Cerebellar nuclear complex (tissue), 1 donor: ENCODE measurements at places on chromosomes 1 and 21.

- no peak for DNase-seq
Measured at GRCh38 chr1:23664837-23665795, 26.5 kb upstream of the RPL11 start.

GRCh38 chr21:36747815-36748383, 49.0 kb downstream of the SIM2 start:
- DNase-seq, result no peak

- no peak for DNase-seq
Measured at GRCh38 chr1:218930000-218930399, 243.7 kb upstream of the LYPLAL1 start.

- DNase-seq, result no peak
Measured at GRCh38 chr1:178577882-178578281, 65.0 kb downstream of the TEX35 start.

DNA sequence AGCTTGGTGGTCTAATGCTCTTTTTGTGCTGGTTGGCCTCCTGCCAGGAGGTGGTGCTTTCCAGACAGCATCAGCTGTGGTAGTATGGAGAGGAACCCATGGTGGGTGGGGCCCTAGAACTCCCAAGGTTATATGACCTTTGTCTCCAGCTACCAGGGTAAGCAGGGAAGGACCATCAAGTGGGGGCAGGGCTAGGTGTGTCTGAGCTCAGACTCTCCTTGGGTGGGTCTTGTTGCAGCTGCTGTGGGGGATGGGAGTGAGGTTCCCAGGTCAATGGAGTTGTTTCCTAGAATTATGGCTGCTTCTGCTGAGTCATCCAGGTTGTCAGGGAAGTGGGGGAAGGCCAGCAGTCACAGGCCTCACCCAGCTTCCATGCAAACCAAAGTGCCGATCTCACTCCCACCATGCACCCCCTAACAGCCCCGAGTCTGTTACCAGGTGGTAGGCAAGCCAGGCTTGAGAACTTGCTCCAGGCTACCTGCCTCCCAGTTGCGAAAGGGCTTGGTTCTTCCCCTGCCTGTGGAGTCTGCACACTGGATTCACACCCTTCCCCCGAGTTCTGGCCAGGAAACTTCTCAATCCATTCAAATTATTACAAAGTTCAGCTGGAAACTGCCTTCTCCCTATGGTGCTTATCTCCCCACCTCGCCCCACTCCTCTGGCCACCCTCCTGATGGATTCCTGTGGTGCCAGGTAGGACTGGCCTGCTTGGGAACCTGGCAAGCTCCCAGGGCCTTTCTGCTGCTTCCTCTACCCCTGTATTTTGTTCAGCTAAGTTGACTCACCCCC, 37.8 kb downstream of the DRAM2 start:
- DNase-seq, result no peak

DNA sequence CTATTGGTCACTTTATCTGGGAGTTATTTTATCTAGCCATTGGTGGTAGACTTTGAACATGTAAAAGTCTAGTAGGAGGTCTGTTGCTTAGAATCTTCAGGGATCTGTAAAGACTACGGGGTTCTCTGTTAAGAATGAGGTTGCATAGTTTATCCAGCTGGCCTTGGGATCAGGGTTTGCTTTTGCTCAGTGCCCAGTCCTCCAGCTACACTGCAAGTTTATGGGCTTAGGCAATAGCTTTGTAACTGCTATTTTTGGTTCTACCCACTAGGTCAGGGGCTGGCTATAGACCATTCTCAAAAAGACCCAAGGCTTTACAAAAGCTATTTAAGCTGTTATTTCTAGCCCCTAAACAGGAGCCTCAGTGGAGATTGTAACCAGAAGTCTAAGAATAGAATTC, 9.8 kb downstream of the SH3GLB1 start:
- no peak for DNase-seq

- DNase-seq, result no peak
Measured at GRCh38 chr1:248862695-248862997, 3.8 kb upstream of the ZNF692 start.

DNA sequence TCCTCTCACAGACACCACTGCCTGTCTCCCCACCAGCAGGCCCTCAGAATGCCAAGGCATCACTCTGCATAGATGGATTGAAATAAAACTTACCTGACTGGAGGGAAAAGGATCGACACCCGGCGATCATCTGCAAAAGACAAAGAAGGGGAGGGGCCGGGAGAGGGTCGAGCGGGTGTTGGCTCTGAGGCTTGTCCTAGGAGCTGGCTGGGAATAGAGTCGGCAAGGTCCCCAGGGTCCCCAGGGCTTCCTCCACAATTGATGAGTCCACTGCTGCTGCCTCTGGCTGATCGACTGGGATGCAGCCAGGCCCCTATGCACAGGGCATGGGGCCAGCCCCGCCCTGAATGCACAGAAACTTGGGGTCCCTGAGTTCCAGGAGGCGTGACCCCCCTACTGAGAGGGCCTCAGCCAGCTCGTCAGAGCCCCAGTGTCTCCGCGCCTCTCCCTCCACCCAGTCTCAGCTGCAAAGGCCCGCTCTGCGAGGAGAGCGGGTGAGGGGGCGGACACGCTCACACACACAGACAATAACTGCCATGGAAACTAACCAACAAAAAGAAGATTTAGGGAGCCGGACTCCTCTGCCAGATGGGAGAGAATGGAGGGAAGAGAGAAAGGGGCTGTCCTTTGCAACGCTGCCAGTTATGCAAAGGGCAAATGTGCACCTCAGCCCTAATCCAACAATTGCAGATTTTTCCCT, at the start of gene KLHDC8A:
Gene KLHDC8A, minus strand, starts transcription at position 483 of the 700 bp plus-strand sequence. CDS start 13,318 bp downstream, outside the sequence.
- no peak for DNase-seq

DNA sequence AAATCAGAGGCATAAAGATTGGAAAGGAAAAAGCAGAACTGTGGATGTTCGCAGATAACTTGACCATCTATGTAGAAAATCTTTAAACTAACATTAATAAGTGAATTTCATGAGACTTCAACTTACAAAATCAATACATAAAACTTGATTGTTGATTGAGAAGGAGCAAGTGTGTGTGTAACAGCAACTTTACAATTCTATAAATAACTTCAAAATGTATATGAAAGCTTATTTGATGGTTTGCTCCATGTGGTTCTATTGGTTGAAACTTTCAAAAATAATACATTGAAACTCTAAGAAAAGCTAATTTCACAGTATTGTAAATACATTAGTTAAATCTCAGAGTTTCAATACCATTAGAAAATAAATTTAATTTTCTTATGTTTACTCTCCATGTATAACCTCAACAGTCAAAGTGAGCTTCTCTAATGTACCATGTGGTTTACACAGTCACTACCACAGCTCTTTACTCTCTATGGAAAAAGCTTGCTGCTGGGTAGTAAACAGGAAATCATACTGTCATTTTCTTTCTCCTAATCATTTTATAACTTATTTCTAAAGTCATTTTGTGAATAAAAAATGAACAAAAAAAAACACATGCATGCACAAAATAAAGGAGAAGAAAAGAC, 12.0 kb downstream of the AKT3 start:
- no peak for DNase-seq

- DNase-seq, result no peak
Measured at GRCh38 chr1:94044290-94044790, 76.6 kb downstream of the ABCA4 start.

DNA sequence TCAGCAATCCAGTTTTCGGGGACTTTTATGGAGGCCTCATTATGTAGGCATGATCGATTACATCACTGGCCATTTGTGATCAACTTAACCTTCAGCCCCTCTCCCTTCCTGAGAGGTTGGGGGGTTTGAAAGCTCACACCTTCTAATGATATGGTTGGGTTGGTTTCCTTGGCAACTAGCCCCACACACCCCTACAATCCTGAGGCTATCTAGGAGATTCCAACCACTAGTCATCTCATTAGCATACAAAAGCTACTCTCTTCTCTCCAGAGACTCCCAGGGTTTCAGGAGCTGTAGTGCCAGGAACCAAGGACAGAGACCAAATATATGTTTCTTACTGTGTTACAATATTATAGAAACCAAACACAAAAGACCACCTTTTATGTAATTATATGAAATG, 35.2 kb upstream of the ZNF326 start:
- no peak for DNase-seq

DNA sequence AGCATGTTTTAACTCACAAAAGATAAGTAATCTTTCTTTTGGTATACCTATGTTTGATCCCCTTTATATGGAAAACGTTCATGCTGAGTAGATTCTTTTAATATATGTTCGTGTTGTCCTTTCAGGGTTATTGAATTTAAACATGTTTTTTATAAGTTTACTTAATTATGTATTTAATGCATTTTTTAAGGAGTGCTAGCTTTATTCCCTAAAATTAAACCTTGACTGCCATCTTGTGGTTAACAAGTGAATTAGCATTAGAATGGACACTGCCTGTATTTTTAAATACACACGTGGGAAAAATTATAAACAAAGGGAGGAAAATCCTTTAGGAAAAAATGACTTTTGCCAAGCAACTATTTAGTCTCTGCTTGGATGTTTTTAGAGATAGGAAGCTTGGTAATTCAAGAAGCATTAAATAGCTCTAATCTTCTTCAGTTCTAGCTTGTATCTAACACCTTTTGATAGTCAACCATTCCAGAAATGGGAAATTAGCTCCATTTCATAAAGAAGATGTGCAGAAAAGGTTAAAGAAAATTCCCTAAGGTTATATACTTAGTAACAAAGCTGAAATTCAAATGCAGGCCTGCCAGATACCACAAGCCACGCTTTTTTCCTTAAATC, 43.0 kb downstream of the UBE2U start:
- DNase-seq, result no peak

GRCh38 chr21:34915364-34915841, 133.7 kb downstream of the RUNX1 start:
- DNase-seq, result no peak

GRCh38 chr1:183694066-183694465, 41.0 kb upstream of the APOBEC4 start:
- DNase-seq, result no peak

DNA sequence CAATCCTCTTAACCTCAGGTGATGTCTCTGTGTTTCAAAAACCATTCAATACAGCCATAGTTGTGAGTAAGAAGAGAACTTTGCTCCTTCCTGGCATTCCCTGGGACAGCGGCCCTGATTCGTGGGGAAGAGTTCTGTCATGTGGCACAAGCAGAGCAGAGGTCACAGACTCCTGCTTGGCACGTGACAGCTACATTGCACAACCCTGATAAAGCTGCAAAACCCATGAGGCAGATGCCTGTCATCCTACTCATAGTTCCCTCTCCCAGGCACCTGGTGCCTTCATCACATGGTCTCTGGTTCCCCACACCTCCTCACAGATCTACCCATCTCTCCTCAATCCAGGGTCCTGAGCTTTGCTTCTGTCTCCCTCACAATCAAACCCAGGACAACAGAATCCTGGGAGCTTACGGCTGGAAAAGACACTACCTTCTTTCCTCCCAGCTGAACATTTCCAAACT, 70.8 kb downstream of the PLPP3 start:
- DNase-seq, result no peak

DNA sequence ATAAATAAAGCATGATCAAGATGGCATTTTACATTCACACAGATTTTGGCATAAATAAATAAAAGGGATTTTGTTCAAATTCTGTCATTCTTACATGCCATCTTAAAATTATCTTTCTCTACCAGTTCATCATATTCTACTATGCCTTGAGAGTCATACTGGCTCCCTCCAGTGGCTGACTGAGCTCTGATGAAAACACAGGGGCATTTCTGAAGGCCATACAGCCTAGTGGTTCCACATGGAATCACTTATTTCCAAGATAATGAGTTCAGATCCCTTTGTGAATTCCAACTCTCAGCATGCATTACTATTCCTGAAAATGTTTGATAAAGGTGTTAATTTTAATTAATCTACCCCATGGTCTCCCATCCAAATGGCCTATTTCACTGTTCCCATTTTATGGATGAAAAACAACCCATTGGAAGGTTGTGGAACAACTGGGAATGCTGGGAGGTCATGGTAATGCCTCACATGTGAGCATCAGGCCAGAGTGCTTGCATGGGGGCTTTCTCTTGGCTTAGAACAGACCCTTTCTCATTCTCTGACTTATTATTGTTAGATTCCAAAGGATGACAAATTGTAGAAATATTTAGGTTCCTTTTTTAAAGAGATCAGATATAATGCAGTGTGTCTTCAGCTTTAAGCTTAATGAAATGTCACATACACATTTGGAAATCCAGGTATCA, 622.4 kb upstream of the PKN2 start:
- DNase-seq, result no peak

DNA sequence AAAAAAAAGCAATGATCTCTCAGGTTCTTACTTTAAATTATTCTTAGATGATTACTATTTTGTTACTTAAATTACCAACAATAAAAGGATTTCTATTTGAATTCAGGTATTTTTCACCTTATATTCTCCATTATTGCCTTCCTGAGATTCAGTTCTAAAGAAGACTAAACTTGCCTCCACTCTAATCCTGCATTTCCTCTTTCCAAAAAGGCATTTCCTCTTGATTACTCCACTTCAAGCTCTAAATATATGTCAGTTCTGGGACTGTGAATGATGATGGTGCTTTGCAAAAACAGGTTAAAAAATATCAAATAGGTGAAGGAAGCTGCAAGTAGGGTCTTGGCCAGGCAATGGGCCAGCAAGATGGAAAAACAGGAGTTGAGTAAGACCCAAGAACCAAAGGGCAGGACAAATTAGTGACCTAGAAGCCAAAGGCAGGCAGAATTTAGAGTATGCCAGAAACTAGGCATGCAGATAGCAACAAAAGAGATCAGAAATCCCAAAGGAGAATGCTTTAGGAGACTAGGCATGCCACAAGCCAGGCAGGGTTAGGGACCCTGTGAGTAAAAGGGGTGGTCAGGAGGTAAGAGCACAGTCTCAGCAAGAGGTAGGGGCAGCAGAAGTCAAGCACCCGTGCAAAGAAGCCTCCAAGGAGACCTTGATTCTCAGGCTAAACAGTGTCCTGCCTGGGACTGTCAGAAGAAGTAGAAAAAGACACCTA, 11.3 kb upstream of the DIPK1A start:
- no peak for DNase-seq

DNA sequence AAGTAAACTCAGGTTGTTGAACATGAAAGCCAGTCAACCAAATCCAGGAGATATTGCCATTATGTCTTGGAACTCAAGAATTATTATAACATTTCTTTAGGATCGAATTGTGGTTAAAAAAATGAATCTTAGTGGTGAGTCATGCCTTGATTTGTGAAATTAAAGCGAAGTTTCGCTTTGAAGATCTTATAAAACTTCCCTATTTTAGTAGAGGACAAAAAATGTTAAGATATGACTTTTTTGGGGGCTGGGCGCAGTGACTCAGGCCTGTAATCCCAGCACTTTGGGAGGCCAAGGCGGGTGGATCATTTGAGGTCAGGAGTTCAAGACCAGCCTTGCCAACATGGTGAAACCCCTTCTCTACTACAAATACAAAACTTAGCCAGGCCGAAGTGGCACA, 39.5 kb upstream of the PTBP2 start:
- no peak for DNase-seq

DNA sequence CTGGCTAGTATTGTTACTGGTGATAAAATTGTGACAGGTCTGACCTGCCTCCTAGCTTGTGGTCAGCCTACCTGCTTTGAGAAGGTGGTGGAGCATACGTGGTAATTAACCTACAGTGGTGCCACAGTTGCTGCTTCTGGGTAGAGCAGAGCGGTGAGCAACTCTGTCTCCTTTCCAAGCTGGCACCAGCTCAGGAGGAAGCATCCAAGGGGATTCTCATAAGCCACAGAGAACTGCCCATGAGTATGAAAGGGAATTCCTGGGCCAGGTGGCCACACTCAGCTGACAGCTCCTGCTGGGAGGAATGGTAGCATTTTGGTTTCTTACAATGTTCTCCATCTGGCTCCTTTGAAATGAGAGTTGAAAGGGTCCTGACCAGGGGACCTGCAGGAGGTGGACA, 39.4 kb downstream of the ATP2B4 start:
- DNase-seq, result peak; percentile 62
